ENCODE measurements at places on chromosomes 16 and 17.

DNA sequence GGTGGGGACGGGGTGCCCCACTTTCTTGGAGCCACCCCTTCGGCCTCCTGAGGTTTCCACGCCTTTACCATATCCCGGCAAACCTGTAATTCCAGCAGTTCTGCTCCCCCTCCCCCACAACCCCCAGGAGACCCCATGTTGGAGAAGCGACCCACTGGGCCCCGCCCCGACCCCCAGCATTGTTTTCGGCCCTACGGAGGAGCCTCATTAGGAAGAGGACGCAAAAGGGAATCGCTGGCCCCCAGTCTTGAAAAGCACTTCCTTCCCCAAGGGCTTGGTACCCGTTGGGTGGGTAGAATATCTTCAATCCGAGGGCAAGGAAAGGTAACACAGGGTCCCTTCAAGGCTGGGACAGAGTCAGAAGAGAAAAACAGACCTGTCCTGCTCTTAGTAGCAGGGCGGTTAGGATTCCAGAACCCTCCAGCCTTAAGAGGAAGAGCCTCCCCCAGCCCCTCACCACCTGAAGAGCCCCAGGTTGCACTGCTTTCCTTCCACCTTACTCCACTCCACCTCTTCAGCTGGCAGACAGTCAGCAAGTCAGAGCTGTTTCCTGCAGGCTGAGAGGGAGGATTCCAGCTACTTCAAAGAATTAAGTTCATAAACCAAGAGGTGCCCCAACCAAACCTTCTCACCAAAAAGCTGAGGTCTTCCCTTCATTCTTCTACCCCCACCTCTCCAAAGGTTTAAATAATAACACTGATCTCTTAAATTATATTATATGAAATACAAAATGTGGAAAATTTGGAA lies 803 bp upstream of the TLCD2 start:
- DNase-seq: no peak

DNA sequence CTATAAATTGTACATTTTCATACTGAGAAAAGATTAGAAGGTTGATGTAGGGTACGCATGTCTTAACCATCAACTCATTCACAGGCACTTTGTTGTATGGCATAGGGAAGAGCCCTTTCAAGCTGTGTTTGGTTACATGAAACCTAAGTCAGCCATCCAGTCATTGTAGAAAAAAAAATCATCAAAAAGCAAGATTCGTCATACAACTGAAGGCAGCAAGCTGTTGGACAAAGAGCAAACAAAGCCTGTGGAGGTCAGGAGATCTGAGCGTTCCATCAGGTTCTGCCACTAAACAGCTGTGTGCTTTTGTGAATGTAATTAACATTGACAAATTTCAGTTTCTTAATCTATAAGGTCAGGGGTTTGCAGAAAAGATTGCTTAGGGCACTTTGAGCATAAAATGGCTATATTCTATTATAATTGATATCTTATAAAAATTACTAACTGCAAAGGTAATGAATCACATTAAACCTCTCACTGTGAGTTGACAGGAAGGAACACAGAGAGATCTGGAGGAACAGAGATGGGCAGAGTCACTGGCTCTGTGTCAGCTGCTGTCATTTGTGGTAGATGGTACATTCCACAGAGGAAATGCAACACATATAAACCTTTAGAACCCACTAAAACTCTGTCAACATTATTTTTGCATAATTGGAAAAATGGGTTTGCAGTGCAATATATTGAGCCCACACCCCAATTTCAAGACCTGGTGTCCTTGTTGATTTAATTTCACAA lies 66.3 kb upstream of the MYOCD start:
- DNase-seq: no peak

DNA sequence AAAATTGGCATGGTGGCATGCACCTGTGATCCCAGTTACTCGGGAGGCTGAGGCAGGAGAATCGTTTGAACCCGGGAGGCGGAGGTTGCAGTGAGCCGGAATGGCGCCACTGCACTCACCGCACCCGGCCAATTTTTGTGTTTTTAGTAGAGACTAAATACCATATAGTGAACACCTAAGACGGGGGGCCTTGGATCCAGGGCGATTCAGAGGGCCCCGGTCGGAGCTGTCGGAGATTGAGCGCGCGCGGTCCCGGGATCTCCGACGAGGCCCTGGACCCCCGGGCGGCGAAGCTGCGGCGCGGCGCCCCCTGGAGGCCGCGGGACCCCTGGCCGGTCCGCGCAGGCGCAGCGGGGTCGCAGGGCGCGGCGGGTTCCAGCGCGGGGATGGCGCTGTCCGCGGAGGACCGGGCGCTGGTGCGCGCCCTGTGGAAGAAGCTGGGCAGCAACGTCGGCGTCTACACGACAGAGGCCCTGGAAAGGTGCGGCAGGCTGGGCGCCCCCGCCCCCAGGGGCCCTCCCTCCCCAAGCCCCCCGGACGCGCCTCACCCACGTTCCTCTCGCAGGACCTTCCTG lies at the start of gene HBQ1:
Gene HBQ1, plus strand, starts transcription at position 359 of the 575 bp plus-strand sequence. Its CDS starts 28 bp downstream, at position 387.
- DNase-seq: no peak

- DNase-seq: no peak
Measured at GRCh38 chr16:64311241-64311640, 810.6 kb downstream of the CDH11 start.

DNA sequence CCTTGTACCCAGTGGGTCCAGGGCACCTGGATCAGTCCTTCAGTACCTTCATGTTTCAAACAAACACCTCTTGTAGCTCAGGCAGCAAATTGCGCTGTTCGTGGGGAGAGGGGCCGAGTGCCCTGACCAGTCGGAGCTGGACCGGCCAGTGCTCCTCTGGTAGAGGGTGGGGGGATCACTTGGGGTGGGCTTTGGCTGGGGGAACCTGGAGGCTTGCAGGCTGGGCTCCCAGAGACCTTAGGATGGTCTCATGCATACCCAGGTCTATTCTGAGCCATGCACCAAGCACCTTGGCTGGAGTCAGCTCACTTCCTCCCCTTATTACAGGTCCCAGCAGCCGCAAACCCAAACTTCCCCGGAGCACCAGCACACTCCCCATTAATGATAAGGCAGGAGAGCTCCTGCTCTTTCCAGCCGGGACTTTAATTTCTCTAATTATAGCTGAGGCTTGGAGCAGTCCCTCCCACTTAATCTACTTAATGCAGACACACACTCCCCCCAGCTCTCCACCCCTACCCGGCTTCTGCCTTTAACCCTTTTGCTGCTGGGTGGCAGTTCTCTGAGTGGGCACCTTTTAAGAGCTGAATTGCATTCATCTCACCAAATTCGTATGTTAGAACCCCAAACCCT lies 26.3 kb upstream of the MGAT5B start:
- no peak for DNase-seq

DNA sequence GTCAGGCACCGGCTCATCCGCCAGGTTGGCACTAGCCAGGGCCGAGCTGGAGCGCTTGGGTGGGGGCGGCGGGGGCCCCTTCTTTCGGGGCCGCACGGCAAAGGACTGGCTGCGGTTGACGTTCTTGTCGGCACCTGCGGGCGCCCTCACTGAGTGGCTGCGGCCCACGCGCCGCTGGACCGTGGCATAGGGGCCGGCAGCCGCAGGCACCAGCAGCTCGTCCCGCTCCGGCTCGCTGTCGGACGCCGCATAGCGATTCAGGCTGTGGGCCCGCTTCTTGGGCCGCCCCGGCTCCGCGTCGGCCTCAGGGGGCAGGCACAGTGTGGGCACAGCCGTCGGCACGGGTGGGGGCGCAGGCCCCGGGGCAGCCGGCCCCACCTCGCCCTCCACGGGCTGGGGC lies 15.9 kb downstream of the CASKIN1 start:
- DNase-seq: no peak

GRCh38 chr17:72466199-72466598 lies 345.4 kb downstream of the SOX9 start:
- no peak for DNase-seq

DNA sequence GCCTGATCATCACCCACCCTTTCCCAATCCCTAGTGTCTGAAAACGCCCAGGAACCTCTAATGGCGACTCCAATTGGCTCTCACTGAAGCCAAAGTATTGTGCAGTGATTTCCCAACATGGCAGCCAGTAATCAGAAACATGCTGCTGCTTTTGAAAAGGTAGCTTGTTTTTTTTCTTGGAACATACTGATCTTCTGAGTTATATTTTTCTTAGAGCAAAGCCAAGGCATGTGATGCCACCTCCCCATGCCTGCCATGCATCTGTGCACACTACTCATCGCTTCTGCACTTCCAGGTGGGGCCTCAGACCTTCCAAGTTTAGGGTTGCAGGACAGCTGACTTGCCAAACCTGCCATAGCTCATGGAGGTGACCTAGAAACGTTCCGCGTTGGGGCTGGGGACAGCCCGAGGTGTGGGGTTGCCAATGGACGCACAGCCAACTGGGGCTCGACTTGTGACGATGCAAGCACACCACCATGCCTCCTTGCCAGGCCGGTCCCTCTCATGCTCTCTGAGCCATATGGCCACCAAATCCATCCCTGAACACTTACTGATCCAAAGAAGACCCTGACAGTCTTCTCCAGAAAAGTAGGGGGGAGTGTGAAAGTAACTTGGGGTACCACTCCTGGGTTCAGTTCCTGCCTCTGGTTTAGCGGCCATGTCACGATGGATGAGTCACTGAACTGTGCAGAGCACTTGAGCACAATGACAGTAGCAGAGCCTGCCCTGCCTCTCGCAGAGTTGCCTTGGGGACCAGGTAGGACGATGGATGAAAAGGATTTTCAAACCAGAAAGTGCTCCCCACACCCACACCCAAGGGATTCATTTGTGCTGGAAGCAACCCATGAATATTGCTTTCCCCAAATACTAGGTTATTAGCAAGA lies 155.7 kb downstream of the CCDC182 start:
- no peak for DNase-seq

DNA sequence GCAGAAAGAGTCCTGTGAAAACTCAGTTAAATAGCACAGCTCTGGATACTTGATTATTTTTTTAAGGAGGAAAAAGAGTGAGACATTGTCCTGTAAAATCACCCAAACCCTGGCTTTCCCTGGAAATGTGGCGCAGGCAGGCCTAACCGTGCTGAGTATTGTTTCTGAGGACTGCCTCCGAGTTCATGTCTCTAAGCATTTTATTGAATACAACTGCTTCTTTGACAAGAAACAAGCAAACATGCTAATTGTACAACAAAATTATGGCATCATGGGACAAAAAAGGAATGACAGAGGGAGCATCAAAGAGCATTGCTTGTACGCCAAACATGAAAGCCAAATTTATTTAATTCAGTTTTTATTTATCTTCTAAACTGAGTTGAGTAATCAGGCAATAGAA lies 64.5 kb upstream of the HSBP1 start:
- DNase-seq: no peak

DNA sequence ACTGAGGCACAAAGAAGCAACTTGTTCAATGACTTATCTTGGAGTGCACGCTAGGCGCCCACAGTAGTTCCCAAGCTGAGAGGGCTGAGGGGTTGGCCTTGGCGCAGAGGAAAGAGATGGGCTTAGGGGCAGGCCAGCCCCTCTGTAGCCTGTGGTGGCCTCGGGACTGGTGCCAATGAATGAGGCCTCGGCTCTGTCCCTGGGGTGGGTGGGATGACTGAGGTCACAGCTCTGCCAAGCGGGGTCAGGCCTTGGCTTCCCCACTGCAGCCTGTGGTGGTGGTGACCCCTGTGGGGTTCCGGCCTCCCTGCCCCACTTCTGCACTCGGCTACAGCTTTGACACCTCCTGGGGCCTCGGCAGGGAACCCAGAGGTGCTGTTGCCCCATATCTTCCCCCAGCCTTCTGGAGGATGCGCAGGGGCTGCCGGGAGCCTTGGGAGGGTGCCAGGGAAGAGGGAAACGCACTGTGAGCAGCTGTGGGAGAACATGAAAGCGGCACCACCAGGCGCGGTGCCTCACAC lies 46.0 kb downstream of the BEAN1 start:
- no peak for DNase-seq

GRCh38 chr17:29929006-29929532 lies 959 bp downstream of the SSH2 start:
- DNase-seq: no peak

- no peak for DNase-seq
Measured at GRCh38 chr16:86215979-86216585, 294.2 kb upstream of the FOXF1 start.

DNA sequence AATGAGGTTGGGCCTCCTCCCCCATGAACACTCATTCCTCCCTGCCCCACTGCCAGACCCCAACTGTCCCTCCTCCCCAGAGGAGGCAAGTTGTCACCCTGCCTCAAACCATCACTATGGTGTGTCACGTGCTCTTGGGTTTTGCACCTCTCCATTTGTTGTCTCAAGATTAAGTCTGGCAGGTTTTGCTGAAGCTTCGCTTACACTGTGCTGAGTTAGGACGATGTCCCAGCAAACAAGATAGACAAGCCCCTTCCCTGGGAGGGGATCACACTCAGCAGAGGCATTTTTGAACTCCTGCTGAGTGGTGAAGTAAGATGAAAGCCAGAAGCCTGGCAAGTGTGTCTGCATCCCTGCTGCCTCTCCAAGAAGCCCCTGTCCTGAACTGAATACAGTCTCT lies 78.3 kb downstream of the CBLN1 start:
- DNase-seq: no peak

DNA sequence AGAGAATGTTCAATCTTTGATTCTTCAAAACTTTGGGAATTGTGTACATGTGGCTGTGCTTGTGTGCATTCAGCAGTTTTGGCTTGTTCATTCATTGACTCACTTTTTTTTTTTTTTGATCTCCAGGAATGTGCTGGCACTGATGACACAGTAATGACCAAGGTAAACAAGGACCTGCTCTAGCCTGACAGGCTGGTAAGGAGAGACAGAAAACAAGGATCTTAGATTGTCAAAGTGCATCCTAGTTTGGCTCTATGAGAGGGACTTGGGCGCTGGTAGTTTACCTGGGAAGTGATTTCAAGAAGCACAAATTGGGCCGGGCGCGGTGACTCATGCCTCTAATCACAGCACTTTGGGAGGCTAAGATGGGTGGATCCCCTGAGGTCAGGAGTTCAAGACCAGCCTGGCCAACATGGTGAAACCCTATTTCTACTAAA lies 233.1 kb upstream of the WSCD1 start:
- no peak for DNase-seq

DNA sequence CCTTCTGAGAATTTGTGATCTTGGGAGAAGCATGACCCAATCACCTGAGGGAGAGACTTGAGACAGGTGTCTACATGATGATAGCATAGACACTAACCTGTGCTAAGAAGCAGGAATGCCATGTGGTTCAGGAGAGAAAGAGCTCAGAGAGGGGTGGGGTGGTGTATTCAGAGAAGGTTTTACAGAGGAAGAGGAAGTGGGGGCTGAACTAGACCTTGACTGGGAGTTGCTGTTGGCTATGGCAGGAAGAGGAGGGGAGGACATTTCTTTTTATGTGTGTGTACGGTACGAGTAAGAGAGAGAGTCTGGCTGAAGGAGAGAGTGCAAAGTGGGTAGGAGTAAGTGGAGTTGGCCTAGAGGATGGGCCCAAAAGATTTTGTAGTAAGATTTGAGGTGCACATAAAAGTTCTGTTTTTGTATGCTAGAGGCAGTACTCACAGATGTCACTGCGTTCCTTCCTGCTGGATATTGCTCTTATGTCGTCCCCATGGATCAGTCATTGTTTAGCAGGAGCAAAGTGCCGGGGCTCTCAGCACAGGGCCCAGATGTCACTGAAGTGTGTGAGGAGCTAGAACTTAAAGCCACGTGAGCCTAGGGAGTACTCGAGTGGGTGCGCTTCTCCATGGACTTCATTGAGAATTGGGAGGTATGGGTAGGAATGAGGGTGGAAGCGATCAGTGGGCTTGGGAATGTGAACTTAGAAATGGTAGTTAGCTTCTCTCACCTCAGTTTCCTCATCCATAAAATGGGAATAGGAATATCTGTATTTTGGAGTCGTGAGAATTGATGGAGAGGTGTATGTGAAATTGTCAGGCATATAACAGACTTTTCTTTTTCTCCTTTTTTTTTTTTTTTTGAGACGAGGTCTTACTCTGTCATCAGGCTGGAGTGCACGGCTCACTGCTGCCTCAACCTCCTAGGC lies 22.1 kb downstream of the SLC7A6 start:
- no peak for DNase-seq

- no peak for DNase-seq
Measured at GRCh38 chr16:642189-643049, 791 bp downstream of the MCRIP2 start.
